ENCODE measurements at places on chromosomes 2 and 18.

- H3K4me3 ChIP-seq, result no peak overlapping the region
- no peak for DNase-seq
- H3K36me3 ChIP-seq, result no peaks in the 10 kb centered on the region
- H3K27me3 ChIP-seq, result no peaks in the 10 kb centered on the region
Measured at GRCh38 chr2:98839292-98839691, 96.7 kb downstream of the CRACDL start.

GRCh38 chr18:22026889-22027288 is 142.5 kb upstream of the GATA6 start:
- H3K36me3 ChIP-seq, result no peaks in the 10 kb centered on the region
- H3K27ac ChIP-seq, result no peak overlapping the region
- H3K27me3 ChIP-seq, result no peaks in the 10 kb centered on the region
- DNase-seq, result no peak
- H3K4me1 ChIP-seq, result no peaks in the 10 kb centered on the region

GRCh38 chr18:39494211-39494896 is 1928.8 kb upstream of the CELF4 start:
- H3K4me3 ChIP-seq, result no peak overlapping the region
- DNase-seq, result no peak
- H3K36me3 ChIP-seq, result no peaks in the 10 kb centered on the region
- no peaks in the 10 kb centered on the region for H3K27me3 ChIP-seq

DNA sequence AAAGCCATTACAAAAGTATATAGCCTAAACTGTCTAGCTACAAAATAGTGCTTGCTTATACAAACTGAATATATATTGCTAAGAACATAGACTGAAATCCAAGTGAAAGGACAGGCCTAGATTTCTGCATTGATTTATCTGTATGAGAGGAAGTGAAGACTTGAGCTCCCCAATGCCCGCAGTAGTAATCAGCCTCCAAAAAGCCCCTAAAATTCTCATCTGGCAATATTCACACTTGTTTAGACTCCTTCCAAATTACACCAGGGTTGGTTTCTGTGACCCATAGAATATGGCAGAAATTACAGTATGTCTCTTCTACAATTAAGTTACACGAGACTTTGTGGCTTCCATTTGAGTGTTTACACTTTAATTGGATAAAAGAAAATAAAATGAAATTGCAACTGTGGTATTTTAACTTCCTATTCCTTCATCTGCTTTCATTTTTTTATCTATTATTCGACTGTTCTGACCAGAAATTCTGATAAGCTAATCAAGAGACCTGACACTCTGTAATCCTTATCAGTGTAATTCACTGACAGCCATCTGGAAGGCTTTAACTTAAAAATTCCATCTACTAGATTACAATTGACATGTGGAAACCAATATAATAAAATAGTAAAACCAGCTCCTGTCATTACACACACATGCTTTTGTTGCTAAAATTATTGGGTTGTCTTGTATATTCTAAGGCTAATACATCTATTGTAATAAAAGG is 21.1 kb downstream of the ABCB11 start:
- H3K27ac ChIP-seq, result no peak overlapping the region
- no peaks in the 10 kb centered on the region for H3K27me3 ChIP-seq
- no peaks in the 10 kb centered on the region for H3K36me3 ChIP-seq

DNA sequence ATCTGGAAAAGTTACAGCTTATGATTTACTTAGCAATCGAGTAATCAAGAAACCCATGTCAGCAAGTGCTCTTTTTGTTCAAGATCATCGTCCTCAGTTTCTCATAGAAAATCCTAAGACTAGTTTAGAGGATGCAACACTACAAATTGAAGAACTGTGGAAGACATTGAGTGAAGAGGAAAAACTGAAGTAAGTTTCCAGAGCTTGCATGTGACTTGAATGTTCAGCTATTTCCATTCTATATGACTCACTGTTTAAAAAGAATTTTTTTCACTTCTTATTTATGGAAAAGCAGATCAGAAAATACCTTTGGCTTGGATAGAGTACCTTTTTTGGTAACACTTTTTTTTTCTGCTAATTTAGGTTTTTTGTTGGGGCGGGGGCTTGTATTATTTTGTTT is 70.7 kb downstream of the PMS1 start:
- H3K4me1 ChIP-seq, result peaks cover 3% of the 10 kb centered on the region
- H3K36me3 ChIP-seq, result peaks cover 7% of the 10 kb centered on the region
- DNase-seq, result no peak
- no peak overlapping the region for H3K27ac ChIP-seq
- H3K27me3 ChIP-seq, result no peaks in the 10 kb centered on the region

GRCh38 chr18:8960740-8961657 is 141.5 kb upstream of the NDUFV2 start:
- no peaks in the 10 kb centered on the region for H3K4me1 ChIP-seq
- no peaks in the 10 kb centered on the region for H3K36me3 ChIP-seq
- DNase-seq, result no peak

GRCh38 chr2:170514140-170514539 is 201.0 kb upstream of the SP5 start:
- no peak for DNase-seq
- H3K27ac ChIP-seq, result no peak overlapping the region
- no peaks in the 10 kb centered on the region for H3K36me3 ChIP-seq
- no peaks in the 10 kb centered on the region for H3K4me1 ChIP-seq

- H3K4me3 ChIP-seq, result no peak overlapping the region
- no peak overlapping the region for H3K27ac ChIP-seq
- H3K36me3 ChIP-seq, result peaks cover 9% of the 10 kb centered on the region
- peaks cover 3% of the 10 kb centered on the region for H3K4me1 ChIP-seq
Measured at GRCh38 chr2:190657474-190658255, 8.8 kb downstream of the NAB1 start.

- H3K27ac ChIP-seq, result no peak overlapping the region
- H3K36me3 ChIP-seq, result no peaks in the 10 kb centered on the region
- H3K4me1 ChIP-seq, result no peaks in the 10 kb centered on the region
- H3K27me3 ChIP-seq, result peaks cover 9% of the 10 kb centered on the region
- no peak for DNase-seq
- no peak overlapping the region for H3K4me3 ChIP-seq
Measured at GRCh38 chr18:22337306-22337705, 80.4 kb downstream of the CTAGE1 start.

GRCh38 chr2:180653481-180653880 is 326.9 kb upstream of the UBE2E3 start:
- no peak overlapping the region for H3K4me3 ChIP-seq
- H3K27me3 ChIP-seq, result no peaks in the 10 kb centered on the region
- H3K36me3 ChIP-seq, result no peaks in the 10 kb centered on the region
- H3K4me1 ChIP-seq, result no peaks in the 10 kb centered on the region
- DNase-seq, result no peak

- H3K4me3 ChIP-seq, result no peak overlapping the region
- no peak overlapping the region for H3K27ac ChIP-seq
- H3K27me3 ChIP-seq, result no peaks in the 10 kb centered on the region
- peak; percentile 38 for DNase-seq
Measured at GRCh38 chr2:160375802-160376469, 117.7 kb downstream of the RBMS1 start.

- no peaks in the 10 kb centered on the region for H3K4me1 ChIP-seq
- H3K4me3 ChIP-seq, result no peak overlapping the region
- H3K27ac ChIP-seq, result no peak overlapping the region
- DNase-seq, result no peak
- peaks cover 2% of the 10 kb centered on the region for H3K27me3 ChIP-seq
Measured at GRCh38 chr18:32242395-32242794, 52.6 kb downstream of the MEP1B start.

DNA sequence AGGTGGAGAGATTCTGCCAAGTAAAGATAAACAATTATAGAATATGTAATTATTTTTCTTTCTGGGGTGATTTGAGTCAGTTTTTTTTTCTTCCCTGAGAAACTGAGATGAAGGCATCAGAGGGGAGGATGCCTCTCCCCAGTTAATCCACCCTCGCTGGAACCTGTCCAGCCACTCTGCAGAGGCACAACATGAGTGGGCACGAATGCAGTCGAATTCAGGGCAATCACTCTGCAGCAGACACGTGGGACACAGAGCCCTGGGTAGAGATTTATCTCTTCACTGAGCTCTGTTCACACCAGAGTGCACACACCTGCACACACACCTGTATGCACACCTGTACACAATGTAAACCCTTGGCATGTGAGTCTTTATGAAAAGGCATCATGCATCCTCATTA is 154.2 kb downstream of the DCDC2C start:
- peaks cover 7% of the 10 kb centered on the region for H3K27me3 ChIP-seq
- no peaks in the 10 kb centered on the region for H3K36me3 ChIP-seq
- H3K27ac ChIP-seq, result no peak overlapping the region
- H3K4me1 ChIP-seq, result no peaks in the 10 kb centered on the region
- no peak overlapping the region for H3K4me3 ChIP-seq

GRCh38 chr2:71122387-71123298 is 7.4 kb downstream of the MCEE start:
- DNase-seq, result no peak
- no peaks in the 10 kb centered on the region for H3K27me3 ChIP-seq
- H3K4me3 ChIP-seq, result no peak overlapping the region
- H3K36me3 ChIP-seq, result peaks cover 17% of the 10 kb centered on the region
- H3K27ac ChIP-seq, result no peak overlapping the region

- H3K27ac ChIP-seq, result no peak overlapping the region
- DNase-seq, result peak; percentile 33
- no peaks in the 10 kb centered on the region for H3K4me1 ChIP-seq
- H3K36me3 ChIP-seq, result no peaks in the 10 kb centered on the region
- no peaks in the 10 kb centered on the region for H3K27me3 ChIP-seq
Measured at GRCh38 chr2:168992591-168993349, 38.4 kb downstream of the ABCB11 start.

- no peak for DNase-seq
- H3K4me3 ChIP-seq, result no peak overlapping the region
- H3K27ac ChIP-seq, result no peak overlapping the region
Measured at GRCh38 chr18:48695671-48696070, 156.8 kb downstream of the CTIF start.

- H3K27ac ChIP-seq, result no peak overlapping the region
- DNase-seq, result no peak
- no peaks in the 10 kb centered on the region for H3K4me1 ChIP-seq
- H3K27me3 ChIP-seq, result no peaks in the 10 kb centered on the region
- H3K36me3 ChIP-seq, result peaks cover 45% of the 10 kb centered on the region
Measured at GRCh38 chr2:134441153-134441863, 187.4 kb downstream of the MGAT5 start.

DNA sequence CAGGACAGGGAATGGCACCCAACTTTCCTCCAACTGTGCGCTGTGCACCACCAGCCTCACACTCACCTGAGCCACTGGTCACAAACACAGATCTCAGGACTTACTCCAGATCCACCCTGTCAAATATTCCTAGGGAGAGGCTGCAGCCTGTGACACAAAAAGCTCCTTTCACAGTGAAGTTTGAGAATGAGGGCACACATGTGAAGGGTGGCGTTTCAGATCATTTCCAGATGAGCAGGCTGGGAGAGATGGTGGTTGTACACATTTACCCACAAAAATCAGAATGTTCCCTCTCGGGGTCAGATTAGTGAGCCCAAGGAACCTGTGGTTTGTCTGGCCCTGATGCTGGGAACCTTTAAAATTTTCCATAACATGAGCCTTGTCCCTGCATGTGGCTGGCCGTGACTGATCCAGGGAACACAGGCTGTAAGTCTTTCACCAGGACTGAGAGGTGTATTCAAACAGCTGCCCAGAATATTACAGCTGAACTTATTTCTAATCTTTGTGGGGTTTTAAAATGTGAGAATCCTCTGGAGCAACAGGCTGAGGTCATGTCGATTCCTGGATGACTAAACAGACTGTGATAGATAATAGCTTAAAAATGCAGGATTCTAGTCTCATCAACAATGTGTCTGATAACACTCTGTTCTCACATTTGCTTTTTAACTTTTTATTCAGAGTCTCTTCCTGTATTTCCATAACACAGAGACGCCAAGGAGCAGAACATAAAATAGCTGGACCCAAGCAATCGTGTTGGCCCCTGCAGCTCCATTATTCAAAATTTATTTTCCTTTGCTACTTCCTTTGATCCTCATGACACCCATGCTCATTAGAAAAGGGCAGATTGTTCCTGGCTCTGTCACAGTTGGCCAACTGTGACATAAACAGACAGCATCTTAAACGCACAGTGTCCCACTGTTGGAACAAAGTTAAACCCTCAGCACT is 35.5 kb downstream of the IL1R2 start:
- H3K27me3 ChIP-seq, result no peaks in the 10 kb centered on the region
- H3K4me1 ChIP-seq, result peaks cover 21% of the 10 kb centered on the region
- no peaks in the 10 kb centered on the region for H3K36me3 ChIP-seq
- no peak overlapping the region for H3K27ac ChIP-seq

DNA sequence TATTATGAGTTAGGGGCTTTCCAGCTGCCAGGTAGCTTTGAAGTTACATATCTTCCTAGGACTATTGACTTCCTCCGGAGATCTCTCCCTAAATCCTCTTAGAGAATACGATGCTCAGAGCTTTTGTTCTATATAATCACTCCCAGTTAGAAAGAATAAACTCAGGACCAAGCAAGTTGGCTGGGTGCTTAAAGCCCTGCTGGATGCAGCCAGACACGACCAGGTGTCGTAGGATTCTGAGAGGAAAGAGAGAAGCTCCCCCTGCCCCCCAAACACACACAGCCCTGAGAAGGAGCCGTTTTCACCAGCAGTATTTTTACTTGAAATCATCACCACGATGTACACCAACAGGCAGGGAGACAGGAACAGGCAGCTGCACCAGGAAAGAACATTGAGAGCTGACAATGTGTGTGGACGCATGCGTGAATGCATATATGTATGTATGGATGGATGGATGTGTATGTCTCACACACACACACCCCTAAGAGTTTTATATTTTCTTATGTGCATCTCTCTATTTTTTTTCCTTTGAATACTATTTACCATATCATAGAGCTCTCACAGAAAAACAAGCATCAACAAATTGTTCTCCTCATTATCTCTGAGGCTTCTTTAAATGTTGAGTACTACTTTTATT is 382.6 kb downstream of the EPHA4 start:
- no peaks in the 10 kb centered on the region for H3K36me3 ChIP-seq
- H3K27ac ChIP-seq, result no peak overlapping the region
- no peak for DNase-seq
- no peak overlapping the region for H3K4me3 ChIP-seq
- H3K27me3 ChIP-seq, result no peaks in the 10 kb centered on the region

GRCh38 chr2:192500550-192501200 is 305.9 kb upstream of the TMEFF2 start:
- H3K27me3 ChIP-seq, result no peaks in the 10 kb centered on the region
- no peaks in the 10 kb centered on the region for H3K36me3 ChIP-seq
- no peak overlapping the region for H3K27ac ChIP-seq
- no peaks in the 10 kb centered on the region for H3K4me1 ChIP-seq
- no peak for DNase-seq

GRCh38 chr2:241111440-241111805 is 9.3 kb upstream of the MTERF4 start:
- peaks cover 37% of the 10 kb centered on the region for H3K36me3 ChIP-seq
- no peak overlapping the region for H3K4me3 ChIP-seq
- no peaks in the 10 kb centered on the region for H3K27me3 ChIP-seq
- H3K4me1 ChIP-seq, result no peaks in the 10 kb centered on the region

- H3K4me3 ChIP-seq, result no peak overlapping the region
- no peaks in the 10 kb centered on the region for H3K4me1 ChIP-seq
- no peak for DNase-seq
- H3K27me3 ChIP-seq, result peaks cover 13% of the 10 kb centered on the region
Measured at GRCh38 chr2:236731767-236732580, 162.3 kb downstream of the ACKR3 start.

GRCh38 chr2:238915596-238915995 is 67.7 kb downstream of the TWIST2 start:
- no peak overlapping the region for H3K27ac ChIP-seq
- no peak overlapping the region for H3K4me3 ChIP-seq
- H3K36me3 ChIP-seq, result no peaks in the 10 kb centered on the region
- DNase-seq, result no peak
- no peaks in the 10 kb centered on the region for H3K27me3 ChIP-seq

GRCh38 chr2:50260886-50261285 is 771.0 kb downstream of the NRXN1 start:
- no peak overlapping the region for H3K27ac ChIP-seq
- no peak for DNase-seq
- no peaks in the 10 kb centered on the region for H3K4me1 ChIP-seq
- no peaks in the 10 kb centered on the region for H3K27me3 ChIP-seq

Data from common myeloid progenitor, CD34-positive (primary cell).